ENCODE measurements at places on chromosomes 7 and 10.

DNA sequence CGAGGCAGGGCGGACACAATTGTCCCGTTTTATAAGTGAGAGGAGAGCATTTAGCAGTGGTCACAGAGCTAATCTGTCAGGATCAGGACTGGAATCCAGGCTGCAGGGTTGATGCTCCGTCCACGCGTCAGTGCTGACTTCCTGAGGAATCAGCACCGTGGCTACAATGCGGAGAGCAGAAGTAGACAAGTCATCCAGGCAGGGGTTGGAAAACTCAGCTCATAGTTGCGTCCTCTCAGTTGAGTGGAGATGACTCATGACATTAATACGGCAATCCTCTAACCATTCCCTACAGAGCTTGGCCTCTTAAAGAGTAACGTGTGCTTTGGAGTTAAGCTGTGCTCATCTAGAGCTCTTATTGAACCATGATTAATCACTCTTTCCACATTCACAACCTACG, 17.1 kb upstream of the HTR5A start:
- no peak for DNase-seq

DNA sequence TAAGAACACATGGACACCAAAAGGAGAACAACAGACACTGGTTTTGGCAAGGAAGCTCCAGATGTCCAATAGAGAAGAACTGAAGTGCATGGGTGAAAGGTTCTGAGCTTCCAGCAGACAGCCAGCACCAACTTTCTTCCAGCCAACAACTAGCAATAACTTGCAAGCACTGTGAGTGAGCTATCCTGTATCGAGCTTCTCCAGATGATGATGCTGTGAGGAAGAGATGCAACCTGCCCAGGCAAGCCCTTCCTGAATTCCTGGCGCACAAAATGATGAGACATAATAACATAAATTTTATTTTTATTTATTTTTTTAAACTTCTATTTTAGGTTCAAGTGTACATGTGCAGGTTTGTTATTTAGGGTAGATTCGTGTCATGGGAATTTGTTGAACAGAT, 692.1 kb downstream of the DNAJB9 start:
- DNase-seq: no peak

- no peak for DNase-seq
Observed at GRCh38 chr7:22563621-22564241, 63.7 kb upstream of the STEAP1B start.

- no peak for DNase-seq
Observed at GRCh38 chr7:28224172-28224571, 43.6 kb upstream of the JAZF1 start.

DNA sequence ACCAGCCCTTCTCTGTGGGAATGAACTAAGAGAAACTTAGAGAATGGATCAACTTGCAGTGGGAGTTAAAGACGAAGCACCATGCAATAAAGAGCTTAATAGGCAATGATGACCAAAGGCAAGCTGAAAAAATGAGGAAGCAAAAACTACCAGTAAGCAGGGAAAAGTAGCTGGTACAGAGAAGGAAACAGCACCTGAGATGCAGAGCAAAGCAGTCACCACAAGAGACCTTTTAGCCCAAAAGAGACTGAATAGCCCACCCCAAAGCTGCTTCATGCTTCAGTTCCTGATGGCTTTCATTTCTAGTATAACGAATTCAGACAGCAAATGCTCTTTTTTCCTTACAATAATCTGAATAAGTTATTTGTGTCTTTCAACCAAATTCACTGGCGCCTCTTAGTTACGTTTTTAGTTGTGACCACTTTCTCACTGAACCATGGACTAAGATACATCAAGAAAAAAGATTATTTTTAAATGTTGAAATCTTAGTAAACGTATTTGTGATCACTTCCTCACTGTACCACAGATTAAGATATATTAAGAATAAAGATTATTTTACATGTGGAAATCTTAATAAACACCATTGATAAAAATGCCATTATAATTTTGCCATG, 76.0 kb downstream of the USP6NL start:
- no peak for DNase-seq

- DNase-seq: no peak
Observed at GRCh38 chr7:157508477-157508881, 171.7 kb downstream of the DNAJB6 start.

GRCh38 chr10:3067118-3067858, at the start of gene PFKP:
Gene PFKP, plus strand, starts transcription at chr10:3067548. Its CDS starts 48 bp downstream, at chr10:3067596.
- peak; percentile 60 for DNase-seq

- DNase-seq: no peak
Observed at GRCh38 chr10:110304394-110304779, 333 bp downstream of the SMNDC1 start.

- no peak for DNase-seq
Observed at GRCh38 chr7:143493751-143494150, 16.1 kb downstream of the TAS2R41 start.

DNA sequence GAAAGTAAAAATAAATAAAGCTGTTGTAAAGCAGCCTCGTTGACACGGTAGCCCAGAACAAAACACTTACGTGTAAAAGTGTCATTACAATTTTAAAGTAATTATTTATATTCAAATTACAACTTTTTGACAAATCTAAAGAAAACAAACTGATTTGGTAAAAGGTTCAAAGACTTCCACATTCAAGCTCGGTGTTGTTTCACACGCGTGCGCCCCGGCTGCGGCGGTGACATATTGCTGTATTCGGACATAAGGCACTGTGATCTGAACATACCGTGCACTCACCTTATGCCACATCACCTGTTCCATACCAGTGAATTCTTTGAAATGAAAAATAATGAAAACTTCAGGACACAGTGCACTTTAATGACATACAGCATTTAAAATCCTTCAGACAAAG, 36.9 kb upstream of the RHEB start:
- no peak for DNase-seq

DNA sequence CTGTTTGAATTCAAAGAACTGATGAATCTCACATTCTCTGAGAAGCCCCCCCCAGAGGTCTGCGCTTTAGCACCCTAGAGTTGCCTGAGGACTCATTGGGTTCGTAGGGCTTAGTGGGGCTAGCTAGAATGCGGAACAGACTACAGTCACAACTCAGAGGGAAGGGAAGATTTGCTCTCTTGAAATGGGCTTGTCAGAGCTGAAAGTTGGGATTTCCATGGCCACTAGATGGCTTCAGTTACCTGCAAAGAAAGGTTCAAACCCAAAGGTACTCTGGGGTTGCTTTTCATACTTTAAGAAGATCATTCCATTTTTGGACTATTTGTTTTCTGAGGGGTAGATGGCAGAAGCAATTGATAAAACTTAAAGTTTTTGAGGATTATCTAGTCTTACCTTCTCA, 205.0 kb downstream of the BBS9 start:
- no peak for DNase-seq

GRCh38 chr10:32950591-32951108, 7.4 kb downstream of the ITGB1 start:
- DNase-seq: no peak

GRCh38 chr7:47379629-47380324, 202.1 kb downstream of the TNS3 start:
- DNase-seq: no peak

- no peak for DNase-seq
Observed at GRCh38 chr7:134645935-134646334, 718 bp upstream of the BPGM start.

DNA sequence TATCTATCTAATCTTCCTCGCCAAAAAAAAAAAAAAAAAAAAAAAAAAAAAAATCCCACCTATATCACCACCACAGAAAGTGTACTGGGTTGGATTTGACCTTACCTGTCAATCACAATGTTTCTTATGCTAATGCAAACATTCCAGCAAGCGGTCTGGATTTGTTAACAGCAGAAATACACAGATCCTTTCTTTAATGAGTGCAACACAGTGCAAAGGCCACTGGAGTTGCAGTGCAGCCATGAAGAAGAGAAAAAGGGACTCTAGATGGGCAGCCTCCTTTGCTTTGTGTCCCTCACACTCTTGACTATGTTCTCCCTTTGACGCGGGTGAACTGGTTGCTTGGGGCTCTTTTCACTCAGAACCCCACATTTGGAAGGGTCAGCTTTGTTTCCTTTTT, 127.3 kb upstream of the PRKCQ start:
- no peak for DNase-seq

DNA sequence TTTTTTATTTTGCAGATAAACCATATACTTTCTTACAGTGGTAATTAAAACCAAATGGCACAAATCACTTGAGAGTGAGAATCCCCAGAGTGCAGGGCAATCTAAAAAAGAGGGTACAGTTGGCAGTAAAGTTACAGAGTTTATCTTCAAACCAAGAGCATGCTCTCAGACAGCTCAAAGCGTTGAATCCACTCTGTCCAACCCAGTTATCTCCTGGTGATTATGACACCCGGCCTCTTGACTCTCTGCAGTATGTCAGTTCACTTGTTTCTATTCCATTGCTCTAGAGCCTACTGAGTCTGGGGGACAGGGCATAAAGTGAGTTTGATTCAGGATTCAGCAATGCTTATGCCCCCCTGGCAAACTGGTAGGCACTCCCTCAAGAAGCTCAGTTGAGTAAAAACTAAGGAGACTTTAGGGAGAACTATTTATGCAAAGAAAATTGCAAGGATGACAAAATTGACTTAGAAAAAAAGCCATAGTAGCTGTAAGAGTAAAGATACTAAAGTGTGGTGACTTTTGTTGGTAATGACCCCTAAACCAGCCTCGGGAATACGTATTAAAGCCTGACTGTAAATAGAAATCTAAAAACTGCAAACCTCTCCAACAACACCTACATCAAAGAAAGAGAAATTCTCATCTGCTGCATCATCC, 55.5 kb downstream of the COL1A2 start:
- no peak for DNase-seq

DNA sequence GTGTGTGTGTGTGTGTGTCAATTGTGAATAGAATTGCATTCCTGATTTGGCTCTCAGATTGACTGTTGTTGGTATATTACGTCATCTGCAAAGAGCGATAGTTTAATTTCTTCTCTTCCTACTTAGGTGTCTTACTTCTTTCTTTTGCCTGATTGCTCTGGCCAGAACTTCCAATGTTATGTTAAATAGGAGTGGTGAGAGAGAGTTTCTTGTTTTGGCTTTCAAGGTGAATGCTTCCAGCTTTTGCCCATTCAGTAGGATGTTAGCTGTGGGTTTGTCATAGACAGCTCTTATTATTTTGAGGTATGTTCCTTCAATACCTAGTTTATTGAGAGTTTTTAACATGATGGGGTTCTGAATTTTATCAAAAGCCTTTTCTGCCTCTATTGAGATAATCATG, 34.2 kb upstream of the PRSS37 start:
- no peak for DNase-seq

DNA sequence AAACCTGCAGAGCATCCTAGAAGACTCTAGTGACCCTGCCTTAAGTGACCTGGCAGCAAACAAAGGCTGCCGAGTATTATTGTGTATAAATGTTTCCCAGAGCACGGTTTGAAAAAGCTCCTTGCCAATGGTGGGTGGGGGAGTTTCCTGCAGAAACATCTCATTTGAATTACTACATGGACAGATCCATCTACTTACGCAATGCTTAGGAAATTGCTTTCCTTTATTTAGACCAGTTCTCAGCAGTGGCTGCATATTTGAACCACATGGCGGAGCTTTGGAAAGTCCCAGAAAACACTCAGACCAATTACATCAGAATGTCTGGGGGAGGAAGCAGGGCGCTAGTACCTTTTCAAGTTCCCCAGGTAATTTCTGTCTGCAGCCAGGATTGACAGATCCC, 560.9 kb downstream of the SDK1 start:
- no peak for DNase-seq

- no peak for DNase-seq
Observed at GRCh38 chr10:112202561-112203241, 19.1 kb upstream of the GPAM start.

GRCh38 chr7:107768263-107768662, 24.3 kb downstream of the CBLL1 start:
- DNase-seq: no peak

DNA sequence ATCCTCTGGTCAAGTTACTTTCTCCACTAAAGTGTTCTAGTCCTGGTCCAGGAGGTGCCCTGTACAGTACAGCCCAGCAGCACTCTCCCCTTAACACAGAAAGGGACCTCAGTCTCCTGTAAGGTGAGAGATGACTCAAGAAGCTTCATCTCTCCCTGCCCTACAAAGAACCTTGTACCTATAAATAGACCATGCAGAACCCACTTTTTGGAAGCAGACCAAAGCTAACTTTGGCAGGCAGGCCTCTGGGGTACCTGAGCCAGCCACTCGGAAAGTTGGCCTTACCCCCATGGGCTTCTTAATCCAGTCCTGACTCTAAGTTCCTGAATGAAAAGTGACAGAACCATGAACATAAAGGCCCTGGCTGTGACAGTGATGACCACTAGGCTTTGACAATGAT, 454.8 kb downstream of the KCNMA1 start:
- no peak for DNase-seq

DNA sequence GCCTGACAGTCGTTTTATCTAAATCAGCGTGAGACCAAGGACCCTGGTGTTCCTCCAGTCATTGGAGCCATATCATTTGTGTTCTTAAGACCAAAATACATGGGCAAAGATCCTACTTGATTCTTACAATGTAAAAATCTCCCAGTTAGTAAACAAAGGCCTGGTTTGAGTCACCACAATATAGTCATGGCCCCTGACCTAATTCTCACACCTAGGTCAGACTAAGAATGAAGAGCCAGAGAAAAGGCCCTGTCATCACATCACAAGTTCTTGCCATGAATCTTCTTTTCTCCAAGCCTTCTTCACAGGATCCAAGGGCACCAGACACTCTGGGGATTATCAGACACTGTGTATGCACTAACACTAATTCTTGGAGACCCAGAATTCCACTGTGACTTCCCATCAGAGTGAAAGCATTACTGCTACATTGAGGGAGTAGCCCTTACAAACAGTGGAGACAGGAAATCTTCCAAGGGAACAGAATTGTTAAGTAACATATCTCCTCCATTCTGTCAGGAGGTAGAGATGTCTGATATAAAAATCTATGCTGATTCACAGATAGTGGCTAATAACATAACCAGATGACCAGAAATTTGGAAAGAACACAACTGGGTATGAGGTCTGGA, 7.6 kb upstream of the ERVW-1 start:
- DNase-seq: no peak

GRCh38 chr7:142112086-142112485, 568 bp downstream of the MGAM2 start:
- DNase-seq: no peak

- DNase-seq: no peak
Observed at GRCh38 chr7:40909346-40909980, 774.7 kb downstream of the SUGCT start.

GRCh38 chr7:47953822-47954221, 5.6 kb upstream of the PKD1L1 start:
- DNase-seq: no peak

GRCh38 chr10:62627983-62628382, 176.5 kb upstream of the ADO start:
- no peak for DNase-seq

- DNase-seq: no peak
Observed at GRCh38 chr10:17134282-17134681, 4.7 kb upstream of the CUBN start.

All from stimulated activated CD8-positive, alpha-beta memory T cell treated with anti-CD3 and anti-CD28 coated beads, Interleukin-15, amount 100 ng/mL, for 48 hours (primary cell).